ENCODE measurements at places on chromosomes 13 and 19.

DNA sequence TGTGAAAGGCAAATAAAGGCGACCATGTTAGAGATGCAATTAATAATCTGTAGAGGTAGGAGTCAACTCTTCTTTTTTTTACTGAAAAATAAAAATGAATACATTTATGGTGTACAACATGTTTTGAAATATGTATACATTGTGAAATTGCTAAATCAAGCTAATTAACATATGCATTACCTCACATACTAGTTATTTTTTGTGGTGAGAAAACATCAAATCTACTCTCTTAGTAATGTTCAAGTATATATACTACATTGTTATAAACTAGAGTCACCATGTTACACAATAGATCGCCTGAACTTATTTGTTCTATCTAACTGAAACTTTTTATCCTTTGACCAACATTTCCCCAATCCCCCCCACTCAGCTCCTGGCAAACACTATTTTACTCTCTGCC is 143.2 kb downstream of the POU4F1 start:
- no peak for DNase-seq

DNA sequence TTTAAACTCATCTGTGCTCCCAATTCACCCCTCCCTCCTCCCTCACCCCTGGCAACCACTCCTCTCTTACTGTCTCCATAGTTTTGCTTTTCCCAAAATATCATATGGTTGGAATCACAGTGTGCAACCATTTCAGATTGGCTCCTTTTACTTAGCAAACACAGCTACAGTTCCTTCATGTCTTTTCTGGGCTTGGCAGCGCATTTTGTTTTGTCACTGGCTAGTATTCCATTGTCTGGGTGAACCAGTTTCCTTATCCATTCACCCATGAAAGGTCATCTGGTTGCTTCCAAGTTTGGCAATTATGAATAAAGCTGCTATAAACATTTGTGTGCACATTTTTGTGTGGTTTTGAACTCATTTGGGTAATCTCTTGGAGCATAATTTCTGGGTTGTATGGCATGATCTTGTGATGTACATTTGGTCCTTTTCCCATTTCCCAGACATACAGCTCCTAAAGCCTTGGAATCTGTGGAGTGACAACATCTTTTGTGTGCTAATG is 23.9 kb upstream of the GAS6 start:
- DNase-seq: no peak

- no peak for DNase-seq
These were observed 485.3 kb downstream of the SLITRK6 start for GRCh38 chr13:85313761-85314503.

DNA sequence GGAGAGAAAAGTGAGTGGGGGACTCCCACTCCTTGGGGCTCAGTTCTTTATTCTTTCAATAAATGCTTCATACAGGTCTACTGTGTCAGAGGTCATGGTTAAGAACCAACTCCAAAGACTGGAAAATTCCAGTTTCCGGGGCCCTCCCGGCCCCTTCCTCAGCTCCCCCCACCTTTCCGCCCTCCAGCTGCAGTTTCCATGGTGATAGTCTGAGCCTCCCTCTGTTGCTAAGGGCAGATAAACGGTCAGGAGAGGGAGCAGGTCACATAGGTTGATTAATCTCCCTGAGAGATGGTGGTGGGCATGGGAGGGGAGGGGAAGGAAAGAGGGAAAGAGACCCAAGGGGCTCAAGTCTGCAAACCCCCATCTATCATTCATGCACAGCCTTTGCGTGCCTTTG is 131.5 kb upstream of the USP29 start:
- no peak for DNase-seq

DNA sequence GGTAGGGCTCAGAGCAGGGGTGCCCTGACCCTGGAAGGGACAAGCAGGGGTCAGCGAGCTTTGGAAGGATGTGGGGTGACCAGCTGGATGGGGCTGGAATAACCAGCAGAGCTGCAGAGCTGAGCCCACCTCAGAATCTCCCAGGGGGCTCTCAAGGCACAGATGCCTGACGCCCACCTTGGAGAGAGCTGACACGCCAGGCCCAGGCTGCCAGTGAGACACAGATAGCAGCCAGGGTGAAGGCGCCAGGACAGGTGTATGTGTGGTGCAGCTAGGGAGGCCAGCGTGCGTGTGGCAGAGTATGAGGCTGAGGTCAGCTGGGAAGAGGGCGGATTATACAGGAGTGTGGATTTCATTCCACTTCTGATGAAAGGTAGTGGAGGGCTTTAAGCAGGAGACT is 8.9 kb downstream of the AP1M1 start:
- no peak for DNase-seq

GRCh38 chr13:103187721-103188156 is 121.5 kb upstream of the SLC10A2 start:
- DNase-seq: no peak

DNA sequence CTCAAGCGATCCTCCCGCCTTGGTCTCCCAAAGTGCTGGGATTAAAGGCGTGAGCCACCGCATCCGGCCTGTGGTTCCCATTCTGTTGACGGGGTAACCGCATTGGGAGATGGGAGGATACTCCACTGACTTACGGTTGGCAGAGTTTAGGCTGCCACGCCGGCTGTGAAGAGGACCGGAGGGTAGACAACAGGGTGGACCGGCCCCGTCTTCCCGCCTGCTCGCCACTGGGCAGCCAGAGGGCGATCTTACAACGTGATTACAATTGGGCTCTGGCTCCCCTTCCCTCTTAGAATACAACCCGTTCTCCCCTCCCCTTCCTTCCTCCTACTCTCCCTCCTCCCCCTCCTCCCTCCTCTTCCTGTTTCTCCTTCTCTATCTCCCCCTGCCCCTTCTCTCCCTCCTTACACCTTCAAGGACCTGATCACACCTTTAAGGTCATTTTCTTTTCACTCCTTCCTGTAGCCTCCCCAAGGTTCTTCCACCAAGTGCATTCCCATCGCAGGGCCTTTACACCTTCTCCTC is 957 bp upstream of the CCDC194 start:
- DNase-seq: peak; percentile 54

DNA sequence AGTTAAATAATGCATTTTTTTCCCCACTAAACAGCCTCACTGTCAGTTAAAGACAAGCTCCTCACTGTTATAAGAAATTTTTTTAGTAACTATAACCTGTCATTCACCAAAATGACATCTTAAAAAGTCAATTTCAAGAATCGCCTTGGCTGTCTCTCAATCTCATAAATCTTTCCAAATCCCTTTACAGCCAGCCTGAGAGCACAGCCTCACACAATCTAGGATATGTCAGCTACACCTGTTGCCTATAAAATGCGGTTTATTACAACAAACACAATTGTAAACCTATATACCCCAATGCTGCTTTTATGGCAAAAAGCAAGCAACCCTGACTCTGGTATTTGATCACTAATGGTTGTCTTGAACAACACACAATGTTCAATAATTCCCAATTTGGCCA is 29.5 kb upstream of the FNDC3A start:
- no peak for DNase-seq

- no peak for DNase-seq
These were observed 16.5 kb downstream of the LRCH1 start for GRCh38 chr13:46569456-46569855.

GRCh38 chr19:12969292-12969988 is at the start of gene DAND5:
DAND5 (plus strand) TSS chr19:12969576; CDS start chr19:12969661, 85 bp downstream.
- no peak for DNase-seq
